Central memory CD8-positive, alpha-beta T cell (primary cell): ENCODE measurements at places on chromosomes 12 and 14.
A peak's percentile ranks its signal among the peaks of the same experiment; 100 is the strongest.

- H3K27me3 ChIP-seq, result peaks cover 99% of the 10 kb centered on the region
- DNase-seq, result no peak
- no peaks in the 10 kb centered on the region for H3K36me3 ChIP-seq
- H3K4me3 ChIP-seq, result no peak overlapping the region
These were observed 2.3 kb downstream of the RFX4 start for GRCh38 chr12:106585105-106585520.

- DNase-seq, result no peak
- H3K36me3 ChIP-seq, result no peaks in the 10 kb centered on the region
- no peak overlapping the region for H3K4me3 ChIP-seq
- H3K4me1 ChIP-seq, result no peaks in the 10 kb centered on the region
- H3K27ac ChIP-seq, result no peak overlapping the region
- H3K27me3 ChIP-seq, result no peaks in the 10 kb centered on the region
These were observed 71.7 kb downstream of the KCNC2 start for GRCh38 chr12:75137896-75138295.

- H3K27me3 ChIP-seq, result no peaks in the 10 kb centered on the region
- no peak overlapping the region for H3K4me3 ChIP-seq
- H3K36me3 ChIP-seq, result no peaks in the 10 kb centered on the region
- H3K27ac ChIP-seq, result no peak overlapping the region
These were observed 92.8 kb upstream of the FLRT2 start for GRCh38 chr14:85437148-85437547.

GRCh38 chr14:34548472-34548981 is 9.0 kb upstream of the EAPP start:
- peak overlapping the region; percentile 88 for H3K27ac ChIP-seq
- no peak for DNase-seq
- H3K27me3 ChIP-seq, result no peaks in the 10 kb centered on the region
- peak overlapping the region; percentile 45 for H3K4me3 ChIP-seq
- no peaks in the 10 kb centered on the region for H3K4me1 ChIP-seq
